ENCODE measurements at places on chromosomes 4 and X.

DNA sequence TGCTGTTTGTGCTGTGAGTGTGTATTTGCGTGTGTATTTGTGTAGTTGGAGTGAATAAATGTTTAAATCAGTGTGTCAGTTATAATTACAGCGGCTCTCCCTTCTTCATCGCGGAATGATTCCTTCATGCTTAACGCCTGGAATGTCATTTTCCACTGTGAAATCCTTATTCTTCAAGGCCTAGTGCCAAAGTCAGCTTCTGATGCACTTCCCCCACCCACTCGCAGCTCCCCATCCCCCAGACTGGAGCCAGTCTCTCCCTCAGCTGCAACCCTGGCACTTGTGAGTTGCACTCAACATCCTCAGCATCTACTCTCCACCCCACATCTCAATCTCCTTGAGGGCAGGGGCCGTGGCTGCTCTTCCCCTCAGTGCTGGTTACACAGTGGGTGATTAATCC is 583.0 kb downstream of the BCOR start:
- DNase-seq: no peak

- no peak for DNase-seq
These were observed 132.6 kb downstream of the IL15 start for GRCh38 chr4:141768954-141769353.

DNA sequence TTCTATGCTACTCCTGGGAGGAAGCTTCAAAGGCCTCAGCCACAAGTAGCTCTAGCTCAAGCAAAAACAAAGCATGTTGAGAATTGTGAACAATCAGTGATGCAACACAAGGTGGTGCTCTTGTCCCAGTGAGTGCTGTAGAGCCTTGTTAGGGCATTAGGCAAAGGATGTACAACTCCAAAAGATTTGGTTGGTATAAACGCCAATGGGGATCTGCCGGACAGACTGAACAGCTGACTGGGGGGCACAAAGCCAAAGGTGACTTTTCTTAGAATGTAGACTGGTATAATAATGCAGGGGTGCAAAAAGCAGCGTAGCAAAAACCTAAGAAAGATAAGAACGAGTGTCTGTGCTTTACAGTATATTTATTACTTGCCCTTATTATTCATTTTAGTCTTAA is 62.6 kb upstream of the ALB start:
- no peak for DNase-seq

DNA sequence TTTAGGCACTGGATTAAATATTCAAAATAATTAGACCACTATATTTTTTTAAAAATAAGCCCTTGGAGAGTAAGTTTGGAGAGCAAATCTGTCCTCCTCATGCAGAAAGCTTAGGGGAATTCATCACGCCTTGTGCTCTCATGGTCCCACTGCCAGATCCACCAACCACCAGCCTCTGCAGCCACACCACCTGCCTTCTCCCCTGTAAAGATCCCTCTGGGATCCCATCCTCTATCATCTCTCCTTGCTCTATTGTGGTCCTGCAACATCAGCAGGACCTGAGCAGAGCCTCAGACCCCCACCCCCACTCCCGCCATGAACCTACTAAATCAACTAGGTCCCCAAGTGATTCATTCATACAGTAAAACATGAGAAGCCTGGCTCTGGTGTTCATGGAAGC is 482.6 kb upstream of the GALNT7 start:
- DNase-seq: no peak

- DNase-seq: no peak
These were observed 114.1 kb downstream of the TSPAN5 start for GRCh38 chr4:98544141-98544817.

- no peak for DNase-seq
These were observed 578.7 kb upstream of the PABPC4L start for GRCh38 chr4:134780244-134780643.

DNA sequence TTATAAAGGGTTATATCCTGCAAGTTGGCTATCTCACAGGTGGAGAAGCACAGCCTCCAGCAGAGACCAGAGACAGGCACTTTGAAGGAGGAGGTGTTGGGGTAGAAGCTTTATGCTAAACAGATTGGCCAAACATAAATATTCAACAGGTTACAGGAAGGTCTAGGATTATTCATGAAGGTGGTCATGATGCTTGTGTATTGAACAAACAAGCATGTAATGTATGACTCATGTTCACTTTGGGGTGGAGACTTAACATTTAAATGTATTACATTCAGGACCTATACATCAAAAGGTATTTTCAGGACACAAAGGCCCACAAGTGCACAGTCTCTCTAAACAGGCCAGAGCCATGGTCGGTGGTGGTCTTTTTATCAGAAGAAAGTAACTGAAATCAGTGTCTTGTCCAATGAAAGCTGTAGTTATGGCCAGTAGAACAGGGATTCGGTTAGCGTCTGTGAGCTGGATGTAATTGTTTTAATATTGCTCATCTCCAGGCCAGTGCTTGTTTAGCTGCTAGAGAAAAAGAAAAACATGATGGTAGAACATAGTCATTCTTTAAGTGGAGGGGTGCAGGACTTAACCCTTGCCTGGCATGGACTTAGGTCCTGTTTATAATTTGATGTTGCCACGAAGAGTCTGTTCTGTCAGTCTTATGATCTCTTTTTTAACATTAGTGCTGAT is 555.2 kb upstream of the PCDH10 start:
- DNase-seq: no peak

DNA sequence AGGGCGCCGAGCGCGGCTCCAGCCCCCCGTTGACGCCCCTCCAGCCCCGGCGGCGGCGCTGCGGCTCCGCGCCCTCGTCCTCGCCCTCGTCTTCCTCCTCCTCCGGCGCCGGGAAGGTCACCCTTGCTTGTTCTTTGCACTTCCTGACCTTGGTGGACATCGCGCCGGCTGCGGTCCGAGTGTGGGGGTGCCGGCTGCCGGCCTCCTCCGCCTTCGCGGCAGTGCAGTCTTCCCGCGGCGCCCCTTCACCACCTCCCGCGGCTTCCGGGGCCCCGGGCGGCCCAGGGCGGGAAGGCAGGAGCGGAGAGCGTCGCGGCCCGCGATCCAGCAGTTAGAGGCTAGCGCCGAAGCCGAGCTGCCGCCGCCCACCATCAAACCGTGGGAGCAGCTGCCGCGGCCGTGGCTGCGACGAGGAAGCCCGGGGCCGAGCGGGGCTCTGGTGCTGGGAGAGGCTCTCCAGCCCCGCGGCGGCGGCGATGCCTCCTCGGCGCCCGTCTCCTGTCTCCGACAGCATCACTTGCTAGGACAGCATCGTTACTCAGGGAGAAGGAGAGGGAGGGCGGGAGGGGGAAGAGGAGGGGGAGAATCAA is at the start of gene TRPC3:
Gene TRPC3 (minus strand): TSS at position 540 of the 590 bp plus-strand sequence. CDS start 380 bp downstream, at position 160.
- DNase-seq: no peak

GRCh38 chrX:149021159-149021558 is 483.9 kb downstream of the IDS start:
- no peak for DNase-seq
